Stimulated activated CD4-positive, alpha-beta T cell treated with anti-CD3 and anti-CD28 coated beads, Interleukin-12 subunit alpha, Interleukin-12 subunit beta, amount 100 ng/mL, for 4 hours (primary cell): ENCODE measurements at places on chromosomes 7 and 10.

DNA sequence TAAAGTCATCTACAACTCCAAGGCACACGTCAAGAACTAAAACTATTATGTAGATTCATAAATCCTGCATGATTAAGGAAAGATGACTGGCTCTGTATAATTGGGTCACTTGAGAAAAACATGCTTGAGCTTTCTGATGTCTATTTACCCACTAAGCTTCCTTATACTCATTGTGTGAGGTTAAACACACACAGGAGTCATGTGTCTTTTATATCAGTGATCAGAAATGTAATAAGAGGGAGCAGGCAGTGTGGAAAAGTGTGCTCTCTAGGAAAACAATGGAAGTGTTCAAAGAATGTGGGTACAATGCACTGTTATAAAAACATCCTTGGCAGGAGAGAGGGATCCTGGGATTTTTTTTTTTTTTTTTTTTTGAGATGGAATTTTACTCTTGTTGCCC is 108.6 kb upstream of the ARID5B start:
- no peak for DNase-seq

GRCh38 chr10:28948046-28948445 is 270.7 kb downstream of the BAMBI start:
- no peak for DNase-seq

GRCh38 chr7:143452495-143452894 is 9.2 kb downstream of the TAS2R60 start:
- no peak for DNase-seq

DNA sequence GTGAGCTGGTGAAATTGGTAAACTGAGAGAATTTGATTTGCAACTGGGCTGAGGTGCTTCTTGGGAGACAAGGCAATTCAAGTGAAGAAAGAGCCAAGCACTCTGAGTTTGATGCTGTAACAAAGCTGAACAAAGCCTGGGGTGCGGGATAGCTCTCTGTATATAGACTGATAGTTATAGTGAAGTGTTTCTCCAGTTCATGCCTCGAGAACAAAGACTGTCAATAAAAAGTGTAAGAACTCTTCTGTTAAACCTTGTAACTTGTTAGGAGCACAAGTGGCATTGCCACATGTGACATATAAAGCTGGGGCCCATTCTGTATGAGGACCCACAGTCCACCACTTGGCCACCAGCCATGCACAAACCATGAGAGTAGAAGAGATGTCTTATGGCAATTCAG is 11.3 kb upstream of the PNPLA8 start:
- no peak for DNase-seq

DNA sequence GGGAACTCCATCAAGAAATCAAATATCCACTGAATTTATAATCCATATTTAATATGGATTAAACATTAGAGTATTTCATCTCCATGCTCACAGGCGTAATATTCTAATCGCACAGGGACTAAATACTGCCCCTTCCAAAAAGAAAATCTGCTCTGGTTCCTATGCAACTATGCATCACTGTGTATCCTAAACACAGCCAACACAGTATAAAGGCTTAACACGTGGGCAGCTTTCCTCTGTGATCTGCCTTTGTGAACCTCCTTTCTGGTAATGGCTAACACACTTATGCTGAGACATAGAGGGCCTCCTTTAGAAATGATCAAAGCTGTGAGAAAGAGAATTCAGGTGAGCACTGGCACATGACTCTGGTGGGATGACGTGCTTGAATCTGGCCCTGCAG is 110.2 kb downstream of the RAB11FIP2 start:
- no peak for DNase-seq

- no peak for DNase-seq
Observed at GRCh38 chr7:17056491-17057142, 174.8 kb upstream of the AGR3 start.

DNA sequence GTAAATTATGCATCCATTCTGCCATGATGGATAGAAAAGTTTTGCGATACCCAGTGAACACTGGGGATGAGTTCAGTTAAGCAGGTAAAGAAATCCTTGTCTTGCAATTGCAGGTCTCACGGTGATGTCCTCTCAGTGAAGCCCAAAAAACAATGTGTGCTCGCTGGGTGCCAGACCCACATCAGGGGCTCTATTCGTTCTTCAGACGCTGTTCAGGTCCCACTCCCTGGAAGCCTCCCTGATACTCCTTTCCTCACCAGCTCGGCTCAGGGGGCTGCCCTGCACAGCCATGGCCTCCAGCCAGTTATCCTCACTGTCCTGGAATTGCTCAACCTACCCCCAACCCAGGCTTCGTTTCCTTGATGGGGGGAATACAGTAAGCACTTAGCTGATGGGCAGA is 323.5 kb downstream of the ADARB2 start:
- DNase-seq, result no peak

DNA sequence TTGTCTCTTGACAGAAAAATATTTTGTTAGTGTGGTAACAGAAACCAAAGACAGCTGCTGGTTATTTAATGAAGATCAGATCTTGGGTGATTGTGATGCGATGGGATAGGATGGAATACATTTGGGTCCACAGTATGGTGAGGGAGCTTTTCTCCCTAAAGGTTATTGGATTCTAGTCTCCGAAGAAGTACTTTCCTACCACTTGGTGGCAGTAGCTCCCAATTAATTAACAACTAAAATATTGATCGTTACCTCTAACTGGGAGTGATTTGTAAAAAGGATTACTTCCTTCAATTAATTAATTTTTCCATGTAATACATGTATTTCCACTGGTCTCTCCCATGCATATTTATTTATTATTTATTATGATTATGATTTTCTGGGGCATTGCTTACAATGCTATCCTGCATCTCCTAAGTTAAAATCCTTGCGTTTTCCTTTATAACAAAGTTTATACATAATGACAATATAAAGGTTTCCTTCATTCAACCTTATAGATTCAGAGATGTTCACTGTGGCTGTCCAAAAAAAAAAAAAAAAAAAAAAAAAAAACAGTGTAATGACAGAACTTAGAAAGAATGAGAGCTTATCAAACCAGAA is 25.6 kb downstream of the TMEM196 start:
- no peak for DNase-seq

DNA sequence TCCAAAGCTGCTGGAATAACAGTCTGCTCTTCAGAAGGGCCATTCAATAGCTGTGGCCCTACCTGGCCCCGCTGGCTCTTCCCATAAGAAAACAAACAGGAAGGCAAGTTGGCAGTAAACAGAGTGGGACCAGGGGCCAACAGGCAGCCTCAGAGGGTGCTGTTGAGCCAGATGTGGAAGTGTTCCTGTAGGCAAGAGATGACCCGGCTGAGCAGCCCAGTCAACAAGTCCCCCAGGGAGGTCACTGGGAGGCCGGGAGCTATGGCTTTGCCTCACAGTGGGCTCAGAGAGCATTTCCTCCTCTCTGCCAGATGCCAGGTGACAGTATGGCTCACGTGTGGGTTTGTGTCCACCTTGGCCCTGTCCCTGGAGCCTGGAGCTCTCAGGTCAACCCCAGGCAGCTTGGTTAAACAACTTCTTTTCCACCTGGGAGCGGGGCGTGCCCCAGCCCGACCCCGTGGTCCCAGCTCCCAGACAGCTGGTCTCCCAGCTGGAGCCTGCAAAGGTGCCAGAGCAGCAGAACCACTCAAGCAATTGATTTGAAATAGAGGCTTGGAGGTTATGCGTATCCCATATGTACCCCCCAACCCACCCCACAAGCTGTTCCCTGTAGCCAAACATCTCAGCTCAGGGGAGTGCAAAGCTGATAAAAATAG is 33.8 kb upstream of the LOXL4 start:
- DNase-seq, result no peak

DNA sequence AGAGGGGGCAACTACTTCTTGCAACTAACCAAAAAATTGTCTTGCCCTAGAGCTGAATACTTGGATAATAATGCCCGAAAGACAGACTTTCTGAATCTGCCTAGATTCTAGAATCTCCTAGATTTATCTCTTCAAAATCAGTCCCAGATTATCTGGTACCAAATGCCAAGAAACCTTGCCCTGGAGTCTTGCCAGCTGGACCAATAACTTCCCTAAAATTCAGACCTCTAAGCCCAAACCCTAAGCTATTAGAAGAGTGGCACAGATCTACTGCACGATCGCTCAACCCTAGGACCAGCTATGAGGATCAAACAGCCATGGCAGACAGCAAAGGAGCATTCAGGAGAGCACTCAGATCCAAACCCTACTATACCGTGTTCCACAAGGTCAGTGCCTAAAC is 45.0 kb downstream of the ARMH3 start:
- no peak for DNase-seq

GRCh38 chr7:108431099-108431498 is 25.1 kb downstream of the NRCAM start:
- DNase-seq, result no peak

- DNase-seq, result no peak
Observed at GRCh38 chr10:60869652-60870415, 74.2 kb downstream of the RHOBTB1 start.

DNA sequence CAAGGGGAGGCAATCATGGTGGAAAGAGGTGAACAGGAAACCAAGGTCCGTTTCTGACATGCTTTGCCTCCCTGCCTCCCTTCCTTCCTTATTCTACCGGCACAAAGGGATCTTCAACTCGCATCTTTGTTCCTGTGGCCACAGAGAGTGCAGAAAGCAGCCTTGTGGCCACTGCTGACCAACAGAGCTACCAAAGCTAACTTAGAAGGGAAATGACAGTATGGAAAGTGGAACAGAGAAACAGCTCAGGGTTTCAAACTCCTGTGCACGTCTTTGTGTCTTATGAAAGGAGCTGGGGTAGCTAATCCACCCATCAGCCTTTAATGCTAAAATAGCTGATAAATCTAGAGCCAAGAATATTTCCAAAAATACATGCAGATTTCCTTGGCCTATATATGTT is 588.0 kb downstream of the SORCS1 start:
- no peak for DNase-seq

DNA sequence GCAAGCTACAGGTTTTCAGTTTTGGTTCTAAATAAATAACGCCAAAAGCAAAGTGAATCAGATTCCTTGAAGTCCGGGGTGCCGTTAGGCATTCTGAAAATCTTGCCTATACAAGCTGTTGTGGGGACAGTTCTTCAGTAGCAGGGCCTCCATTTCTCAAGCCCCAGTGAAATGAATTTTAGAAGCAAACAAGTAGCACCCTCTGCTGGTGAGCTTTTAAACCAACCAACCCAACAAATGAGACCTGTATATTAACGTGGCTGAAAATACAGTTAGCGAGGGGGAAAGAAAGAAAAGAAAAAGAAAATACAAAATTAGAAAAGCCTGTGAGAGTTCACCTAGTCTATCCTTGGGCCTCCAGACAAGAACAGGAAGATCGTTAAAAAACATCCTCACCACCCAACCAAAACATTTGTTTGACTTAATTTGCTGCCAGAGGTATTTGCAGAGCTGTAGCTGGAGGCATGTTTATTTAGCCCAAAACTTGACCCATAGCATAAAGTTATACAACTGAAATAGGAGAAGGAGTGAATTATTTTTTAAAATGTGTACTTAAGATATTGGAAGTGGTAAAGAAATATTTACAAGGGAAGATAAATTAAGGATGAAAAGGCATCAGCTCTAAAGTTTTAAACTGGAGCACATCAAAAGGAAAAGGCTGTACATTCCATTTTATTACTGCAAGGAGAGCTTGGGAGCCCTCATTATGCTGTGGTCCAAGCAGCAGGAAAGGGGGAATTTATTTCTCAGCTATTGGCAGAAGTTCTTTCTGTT is 98.9 kb downstream of the DYNC1I1 start:
- DNase-seq, result no peak

DNA sequence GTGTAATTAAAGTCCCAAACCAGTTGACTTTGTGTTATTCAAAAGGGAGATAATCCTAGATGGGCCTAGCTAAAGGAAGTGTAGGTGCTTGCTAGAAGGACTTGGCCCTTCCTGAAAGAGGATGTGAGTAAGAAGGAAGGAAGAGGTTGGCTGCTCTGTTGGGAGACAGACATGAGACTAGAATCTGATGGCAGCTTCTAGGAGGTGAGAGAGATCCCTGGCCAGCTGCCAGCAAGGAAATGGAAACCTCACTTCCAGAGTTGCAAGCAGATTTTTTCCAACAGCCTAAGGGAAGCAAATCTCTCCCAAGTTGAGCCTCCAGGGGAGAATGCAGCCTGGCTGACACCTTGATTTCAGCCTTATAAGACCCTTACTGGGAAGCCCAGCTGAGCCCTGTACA is 368.4 kb upstream of the ZMIZ1 start:
- DNase-seq, result no peak

DNA sequence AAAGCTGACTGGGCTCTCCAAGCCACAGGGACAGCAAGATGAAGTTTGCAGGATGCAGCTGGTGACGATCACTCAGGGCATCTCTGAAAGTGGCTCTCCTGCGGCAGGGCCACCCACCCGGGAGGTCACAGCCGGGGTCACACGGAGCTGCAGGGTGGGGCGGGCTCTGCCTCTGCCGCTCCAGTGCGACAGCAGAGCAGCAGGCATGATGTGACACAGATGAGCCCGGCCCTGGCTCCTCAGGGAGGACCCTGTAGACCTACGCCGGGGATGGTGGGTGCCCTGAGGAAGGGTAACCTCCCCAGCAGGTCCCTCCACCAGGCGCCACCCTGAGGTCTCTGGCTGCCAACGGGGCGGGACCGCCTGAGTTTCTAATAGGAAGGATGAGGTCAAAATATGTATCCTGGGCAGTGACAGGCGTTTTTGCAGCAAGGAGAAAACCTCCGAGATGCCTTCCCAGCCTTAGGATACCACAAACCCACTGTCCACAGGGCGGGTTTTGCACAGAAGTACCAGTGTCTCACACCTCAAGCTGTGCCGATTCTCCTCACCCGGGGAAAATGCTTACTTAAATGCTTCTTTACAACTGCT is 114.8 kb upstream of the DIP2C start:
- DNase-seq, result no peak

DNA sequence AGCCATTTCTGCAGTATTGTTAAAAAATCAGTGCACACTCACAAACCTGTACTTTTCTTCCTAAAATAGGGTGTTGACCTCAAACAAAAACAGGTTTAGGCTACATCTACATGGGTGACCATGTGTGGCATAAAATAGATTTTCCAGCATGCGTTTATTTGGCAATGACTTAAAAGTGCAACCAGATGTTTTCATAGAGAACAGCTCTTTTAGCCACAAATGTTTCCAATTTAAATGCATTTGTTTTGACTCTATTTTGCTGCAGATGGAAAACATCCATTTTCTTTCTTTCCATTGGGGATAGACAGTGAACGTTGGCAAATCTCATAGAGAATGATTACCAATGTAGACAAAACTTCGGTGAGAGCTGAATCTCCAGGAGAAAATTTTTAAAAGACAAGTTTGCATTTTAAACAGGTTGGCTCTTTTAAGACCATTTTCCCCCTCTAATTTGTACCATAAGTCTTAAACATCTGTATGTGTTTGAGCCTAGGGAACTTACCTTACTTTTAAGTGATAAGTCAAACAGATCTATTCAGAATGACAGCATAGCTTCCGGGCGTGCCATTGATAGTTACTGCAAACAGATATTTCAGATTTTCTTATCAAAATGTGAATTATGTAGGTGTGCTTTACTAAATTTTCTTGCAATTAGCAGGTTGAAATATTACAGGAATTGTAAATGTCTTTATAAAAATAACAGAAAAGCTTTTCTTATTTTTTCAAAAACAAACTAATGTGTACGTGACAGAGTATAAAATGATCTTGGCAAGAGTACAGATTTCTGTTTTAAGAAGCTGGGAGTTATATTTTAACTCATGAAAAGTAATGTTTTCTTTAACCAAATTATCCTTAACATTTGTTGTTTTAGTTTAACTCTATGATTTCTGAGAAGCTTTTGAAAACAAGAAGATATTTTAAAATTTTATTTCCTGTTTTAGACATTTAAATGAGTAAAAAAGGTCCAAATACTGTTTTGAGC is 144.9 kb downstream of the HGF start:
- no peak for DNase-seq

GRCh38 chr7:91945476-91945875 is 4.8 kb downstream of the AKAP9 start:
- no peak for DNase-seq

- DNase-seq, result no peak
Observed at GRCh38 chr7:36690514-36691187, 33.6 kb downstream of the AOAH start.
